NCI-H460 (cell line): ENCODE measurements at places on chromosomes 1 and 21.
A peak's percentile ranks its signal among the peaks of the same experiment; 100 is the strongest.

DNA sequence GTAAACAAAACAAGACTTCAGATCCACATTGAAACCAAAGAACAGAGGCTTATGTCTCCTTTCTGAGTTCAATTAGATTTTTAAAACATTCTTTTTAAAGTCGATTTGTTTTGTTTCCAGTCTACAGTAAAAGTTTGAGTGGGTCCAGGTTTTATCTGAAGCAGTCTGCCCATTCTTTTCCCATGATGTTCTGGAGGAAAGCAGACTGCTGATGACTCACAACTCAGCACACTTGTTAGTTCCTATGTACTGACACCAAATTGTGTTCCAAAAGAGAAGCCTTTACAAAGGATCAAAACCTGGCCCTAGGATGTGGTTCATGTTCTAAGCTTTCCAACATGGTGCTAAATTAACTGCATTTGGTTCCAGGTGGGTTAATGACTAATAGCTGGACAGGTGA is 11.4 kb upstream of the CCN1 start:
- DNase-seq: no peak

- no peak for DNase-seq
Observed at GRCh38 chr1:150562446-150563339, 13.5 kb downstream of the ADAMTSL4 start.

DNA sequence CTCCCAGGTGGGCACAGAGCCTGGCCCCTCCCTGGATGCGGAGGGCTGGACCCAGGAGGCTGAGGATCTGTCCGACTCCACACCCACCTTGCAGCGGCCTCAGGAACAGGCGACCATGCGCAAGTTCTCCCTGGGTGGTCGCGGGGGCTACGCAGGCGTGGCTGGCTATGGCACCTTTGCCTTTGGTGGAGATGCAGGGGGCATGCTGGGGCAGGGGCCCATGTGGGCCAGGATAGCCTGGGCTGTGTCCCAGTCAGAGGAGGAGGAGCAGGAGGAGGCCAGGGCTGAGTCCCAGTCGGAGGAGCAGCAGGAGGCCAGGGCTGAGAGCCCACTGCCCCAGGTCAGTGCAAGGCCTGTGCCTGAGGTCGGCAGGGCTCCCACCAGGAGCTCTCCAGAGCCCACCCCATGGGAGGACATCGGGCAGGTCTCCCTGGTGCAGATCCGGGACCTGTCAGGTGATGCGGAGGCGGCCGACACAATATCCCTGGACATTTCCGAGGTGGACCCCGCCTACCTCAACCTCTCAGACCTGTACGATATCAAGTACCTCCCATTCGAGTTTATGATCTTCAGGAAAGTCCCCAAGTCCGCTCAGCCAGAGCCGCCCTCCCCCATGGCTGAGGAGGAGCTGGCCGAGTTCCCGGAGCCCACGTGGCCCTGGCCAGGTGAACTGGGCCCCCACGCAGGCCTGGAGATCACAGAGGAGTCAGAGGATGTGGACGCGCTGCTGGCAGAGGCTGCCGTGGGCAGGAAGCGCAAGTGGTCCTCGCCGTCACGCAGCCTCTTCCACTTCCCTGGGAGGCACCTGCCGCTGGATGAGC is 34.2 kb downstream of the TRIM11 start:
- no peak for DNase-seq

DNA sequence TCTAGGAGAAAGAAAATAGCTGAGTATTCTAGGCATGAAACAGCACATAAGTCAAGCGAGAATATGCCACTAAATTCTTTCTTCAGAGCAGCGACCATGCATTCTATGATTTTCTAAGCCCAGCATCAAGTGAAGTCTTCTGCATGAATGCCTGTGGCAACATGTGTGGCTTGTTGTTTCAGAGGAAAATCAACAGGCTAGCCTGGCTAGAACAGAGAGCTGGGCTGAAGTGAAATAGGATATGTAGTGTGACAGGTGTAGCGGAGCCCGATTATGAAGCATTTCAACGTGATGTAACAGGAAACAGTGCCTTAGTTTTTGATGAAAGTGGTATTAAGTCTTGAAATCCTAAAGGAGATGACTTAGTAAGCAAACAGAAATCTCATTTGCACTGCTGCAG is 7.0 kb downstream of the CSDE1 start:
- DNase-seq: no peak

GRCh38 chr1:4121293-4121684 is 221.2 kb upstream of the C1orf174 start:
- no peak for DNase-seq

DNA sequence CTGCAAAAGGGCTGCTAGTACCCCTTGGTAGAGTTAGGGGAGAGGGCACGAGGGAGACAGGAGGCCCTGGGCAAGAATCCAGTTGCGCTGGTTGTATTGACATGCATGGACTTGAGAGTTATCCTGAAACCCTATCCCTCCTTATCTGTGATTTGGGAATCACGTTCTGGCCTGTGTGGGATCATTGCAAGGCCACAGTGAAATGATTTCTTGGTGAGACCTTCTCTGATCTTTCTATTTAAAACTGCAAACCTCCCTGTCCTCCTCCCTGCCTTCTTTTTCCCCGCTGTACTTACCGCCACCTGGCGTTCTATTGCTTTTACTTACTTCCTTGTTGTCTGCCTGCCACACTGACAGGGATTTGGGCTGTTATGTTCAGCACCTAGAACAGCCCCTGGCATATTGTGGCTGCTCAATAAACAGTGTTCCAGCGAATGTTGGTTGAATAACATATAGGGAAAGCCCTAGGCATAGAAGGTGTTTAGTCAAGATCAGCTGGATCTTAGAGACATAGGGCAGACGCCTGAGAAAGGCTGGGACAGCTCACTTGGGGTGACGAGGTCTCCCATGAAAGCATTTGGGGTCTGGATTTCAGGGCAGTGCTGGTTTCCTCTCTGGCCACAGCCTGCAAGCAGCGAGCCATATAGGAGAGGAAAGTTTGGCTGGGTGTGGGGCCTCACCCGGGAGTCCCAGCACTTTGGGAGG is 25.6 kb downstream of the ALPL start:
- peak; percentile 27 for DNase-seq
